Stimulated activated CD8-positive, alpha-beta memory T cell treated with anti-CD3 and anti-CD28 coated beads, Interleukin-15, amount 100 ng/mL, for 1 hour (primary cell): ENCODE measurements at places on chromosomes 5 and 9.

DNA sequence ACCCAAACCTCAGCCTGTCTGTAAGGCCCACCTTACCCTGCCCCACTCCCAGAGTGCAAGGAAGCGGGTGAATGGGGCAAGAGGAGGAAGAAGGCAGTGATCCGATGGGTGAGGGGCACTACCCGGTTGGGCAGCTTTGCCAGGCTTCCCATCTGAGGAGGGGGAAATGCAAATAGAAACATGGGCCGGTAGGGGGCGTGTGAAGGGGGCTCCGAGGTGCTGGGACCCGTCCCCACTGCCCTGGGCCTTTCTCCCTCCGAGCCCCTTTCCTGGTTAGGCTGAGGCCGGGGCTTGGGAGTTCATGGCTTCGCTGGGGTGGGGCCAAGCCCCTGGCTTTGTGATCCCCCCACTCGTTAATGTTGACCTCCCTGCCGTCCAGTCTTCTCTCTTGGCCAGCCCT is 23.6 kb upstream of the MYORG start:
- no peak for DNase-seq

DNA sequence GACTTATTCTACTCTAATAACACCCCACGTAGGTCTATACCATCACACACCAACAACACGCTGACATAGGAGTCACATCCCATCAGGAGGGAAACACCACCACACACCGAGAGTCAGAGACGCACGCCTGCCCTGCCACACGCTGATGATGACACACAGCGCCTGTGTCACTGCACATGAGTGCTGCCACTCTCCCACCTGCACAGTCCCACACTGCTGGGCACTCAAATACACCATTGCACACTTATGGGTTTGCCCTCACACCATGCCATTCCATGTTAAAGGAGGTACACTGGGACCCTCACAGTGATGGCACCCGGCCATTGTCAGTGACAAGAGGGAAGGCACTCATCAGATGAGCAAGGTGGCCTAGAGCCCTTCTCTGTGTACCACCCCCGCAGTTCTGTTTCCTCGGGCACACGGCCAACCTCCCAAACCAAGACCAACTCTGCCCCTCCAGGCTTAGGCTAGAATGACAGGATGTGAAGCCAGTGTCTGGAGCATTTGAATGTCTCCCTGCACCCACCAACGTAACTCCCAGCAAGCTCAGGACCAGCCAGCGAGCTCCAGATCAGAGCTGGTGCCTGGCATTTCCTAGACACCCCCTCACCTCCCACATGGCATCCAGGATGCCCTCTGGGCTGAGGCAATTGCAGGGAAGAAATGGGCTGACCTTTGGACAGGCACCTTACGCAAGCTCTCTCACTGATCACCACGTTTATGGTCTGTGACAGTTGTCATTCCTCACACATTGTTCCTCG is 3.6 kb upstream of the CPLX2 start:
- no peak for DNase-seq

DNA sequence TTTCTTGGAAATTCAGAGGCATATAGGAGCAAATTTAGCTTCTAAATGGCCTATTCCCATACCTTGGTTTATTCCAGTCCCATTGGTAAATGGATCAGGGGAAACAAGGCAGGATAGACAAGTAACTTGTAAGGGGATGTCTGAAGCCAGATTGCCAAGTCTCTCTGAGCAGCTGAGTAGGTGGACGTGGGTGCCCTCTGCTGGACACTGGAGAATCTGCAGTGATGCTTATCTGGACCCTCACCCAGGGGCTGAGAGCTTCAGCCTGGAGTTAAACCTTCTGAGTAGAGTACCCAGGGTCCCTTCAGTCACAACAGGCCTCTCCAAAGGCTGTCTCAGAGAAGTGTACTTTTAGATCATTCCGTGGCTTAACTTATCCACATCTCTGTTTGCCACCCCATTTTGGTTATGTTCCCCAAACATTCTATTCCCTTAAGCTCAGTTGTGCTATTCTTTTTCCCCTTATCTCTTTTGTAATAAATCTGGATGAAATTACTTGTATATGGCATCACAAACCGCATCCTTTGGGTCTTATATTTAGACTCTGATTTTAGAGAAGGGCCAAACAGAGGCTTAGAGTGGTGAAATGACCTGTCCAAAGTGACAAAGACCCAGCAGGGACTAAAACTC is 218.3 kb upstream of the GLRA1 start:
- peak; percentile 25 for DNase-seq

DNA sequence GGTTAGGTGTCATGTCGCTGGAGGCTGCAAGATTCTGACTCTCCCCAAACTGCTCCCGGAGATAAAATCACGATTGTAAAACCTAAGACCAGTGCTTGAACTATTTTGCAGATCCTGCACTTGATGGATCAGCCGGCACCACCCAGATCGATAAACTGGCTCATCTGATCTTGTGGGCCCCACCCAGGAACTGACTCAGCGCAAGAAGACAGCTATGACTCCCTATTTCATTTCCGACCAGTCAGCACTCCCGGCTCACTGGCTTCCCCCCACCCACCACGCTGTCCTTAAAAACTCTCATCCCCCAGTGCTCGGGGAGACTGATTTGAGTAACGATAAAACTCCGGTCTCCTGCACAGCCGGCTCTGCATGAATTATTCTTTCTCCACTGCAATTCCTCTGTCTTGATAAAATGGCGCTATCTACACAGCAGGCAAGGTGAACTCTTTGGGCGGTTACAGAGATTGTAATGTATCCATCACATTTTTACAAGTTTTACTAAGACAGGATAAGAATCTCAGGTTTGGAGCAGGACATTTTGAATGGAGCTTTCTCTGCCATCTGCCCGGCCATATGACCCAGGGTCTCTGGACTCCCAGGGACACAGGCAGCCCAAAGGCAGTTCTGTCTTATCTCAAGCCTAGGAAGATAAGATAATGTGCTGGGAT is 10.6 kb upstream of the PPP1R26 start:
- DNase-seq, result no peak

DNA sequence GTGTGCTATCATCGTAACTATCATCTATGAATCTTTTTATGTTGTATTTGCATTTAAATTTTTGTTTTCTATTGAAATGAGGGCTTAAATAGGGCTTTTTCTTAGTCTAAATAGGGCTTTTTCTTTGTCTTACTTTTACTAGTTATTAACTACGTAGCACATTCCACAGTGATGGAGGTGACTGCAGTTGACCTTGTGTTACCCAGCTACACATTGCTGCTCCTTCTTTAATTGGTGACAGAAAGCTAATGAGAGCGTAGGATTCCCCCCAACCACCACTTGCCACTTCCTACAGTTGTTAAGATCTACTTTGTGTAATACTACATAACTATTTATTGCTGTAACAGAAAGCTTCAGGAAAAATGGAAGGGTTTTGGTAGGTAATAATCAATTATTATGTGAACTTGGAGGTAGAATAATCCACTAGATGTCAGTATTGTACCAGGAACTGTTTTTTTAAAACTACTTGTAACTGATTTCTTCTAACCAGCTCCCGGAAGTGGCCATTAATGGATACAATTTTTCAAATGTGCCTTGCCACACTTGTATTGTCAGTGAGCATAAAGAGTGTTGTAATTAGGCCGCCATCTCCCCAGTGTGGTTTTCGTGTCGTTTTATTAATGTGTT is 18.0 kb downstream of the MTRR start:
- DNase-seq, result no peak

DNA sequence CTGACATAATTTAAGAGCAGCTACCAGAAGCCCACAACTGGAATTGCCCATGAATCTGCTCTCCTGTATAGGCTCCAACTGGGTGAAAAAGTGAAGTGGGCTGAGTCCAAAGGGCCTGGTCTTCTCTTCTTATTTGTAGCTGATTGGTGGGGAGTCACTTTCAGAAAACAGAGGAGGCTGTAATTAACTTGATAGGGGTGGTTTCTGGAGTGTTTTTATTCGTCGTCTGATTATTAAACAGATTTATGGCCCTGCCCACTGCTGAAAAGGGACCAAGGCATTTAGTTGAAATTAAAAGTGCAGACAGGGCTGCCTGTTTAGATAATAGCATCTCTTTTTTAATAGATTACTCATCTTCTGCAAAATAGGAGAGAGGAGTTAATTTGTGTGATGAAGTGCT is 81.0 kb upstream of the SAP30L start:
- DNase-seq, result no peak

DNA sequence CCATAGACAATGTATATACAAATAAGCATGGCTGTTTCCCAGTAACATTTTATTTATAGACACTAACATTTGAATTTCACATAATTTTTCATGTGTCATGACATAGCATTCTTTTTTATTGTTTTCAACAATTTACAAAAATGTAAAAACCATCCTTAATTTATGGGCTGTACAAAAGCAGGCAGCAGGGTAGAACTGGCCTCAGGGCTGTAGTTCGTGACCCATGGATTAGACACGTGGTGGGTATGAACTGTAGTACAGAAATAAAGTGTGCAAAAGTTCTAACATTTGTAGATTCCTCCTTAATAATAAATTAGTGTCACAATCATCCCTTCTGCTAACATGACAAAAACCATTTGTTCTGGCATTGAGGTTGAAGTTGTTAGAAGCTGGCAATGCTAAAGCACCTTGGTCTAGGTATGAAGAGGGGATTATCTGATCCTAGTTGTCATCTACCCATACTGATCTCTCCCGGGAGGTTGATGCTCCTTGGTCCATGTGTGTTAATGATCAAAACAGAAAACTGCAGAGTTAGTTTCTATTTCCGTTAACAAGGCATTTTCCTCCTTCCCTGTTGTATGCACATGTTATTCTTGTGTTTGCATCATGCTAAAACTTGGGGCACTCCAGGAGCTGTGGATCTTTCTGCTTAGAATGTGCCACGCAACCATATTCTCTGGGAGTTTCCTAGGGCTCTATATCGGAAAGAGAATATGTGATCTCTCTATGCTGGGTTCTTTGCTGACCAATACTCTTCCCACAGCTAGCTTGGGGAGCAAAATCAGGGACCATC is 917.6 kb downstream of the TLE1 start:
- no peak for DNase-seq

DNA sequence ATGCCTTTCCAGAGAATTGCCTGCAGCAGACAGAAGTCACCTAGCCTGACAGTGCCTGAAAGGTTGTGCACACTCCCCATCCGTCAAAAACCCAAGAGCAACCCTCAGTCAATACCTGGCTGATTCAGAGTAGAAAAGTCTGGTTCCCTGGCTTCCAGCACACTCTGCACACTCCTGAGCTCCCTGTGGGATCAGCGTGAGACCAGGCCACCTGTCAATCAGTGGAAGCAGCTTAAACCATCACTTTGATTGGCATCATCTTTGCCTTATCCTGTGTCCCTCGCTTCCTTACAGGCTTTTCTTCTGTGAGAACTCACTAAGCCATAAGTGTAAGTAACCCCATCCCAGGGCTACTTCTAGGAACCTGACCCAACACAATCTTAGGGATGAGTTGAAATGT is 109.8 kb downstream of the ACTL7B start:
- no peak for DNase-seq

DNA sequence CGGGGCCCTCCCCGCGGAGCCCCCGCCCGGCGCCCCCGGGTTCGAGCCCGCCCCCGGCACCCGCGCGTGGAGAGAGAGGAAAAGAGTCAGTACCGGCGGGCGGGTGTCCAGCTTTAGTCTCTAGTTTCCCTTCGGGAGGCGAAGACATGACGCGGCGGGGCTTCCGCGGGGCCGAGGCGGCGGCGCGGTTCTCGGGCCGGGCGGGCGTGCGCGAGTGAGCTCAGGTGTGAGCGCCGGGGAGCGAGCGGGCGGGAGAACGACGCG is 181 bp downstream of the DAP start:
- DNase-seq, result no peak

- DNase-seq, result no peak
Measured at GRCh38 chr5:157245476-157245875, 20.4 kb upstream of the CYFIP2 start.

DNA sequence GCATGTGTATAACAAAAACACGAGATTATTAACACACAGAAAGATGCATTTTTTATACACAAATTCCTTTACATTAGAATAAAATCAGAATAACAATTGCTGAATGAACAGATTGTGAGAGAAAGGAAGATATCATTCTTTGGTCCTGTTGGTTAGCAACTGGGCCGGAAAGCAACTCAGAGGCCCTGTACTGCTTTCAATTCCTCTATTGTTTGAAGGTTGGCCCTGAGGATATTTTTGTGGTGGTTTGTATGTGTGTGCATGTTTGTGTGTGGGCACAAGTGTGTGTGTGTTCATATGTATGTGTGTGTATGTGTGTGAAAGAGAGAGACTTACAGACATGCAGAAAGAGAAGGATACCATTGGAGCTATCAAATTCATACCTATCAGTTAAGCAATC is 356.8 kb upstream of the DMAC1 start:
- DNase-seq, result no peak

DNA sequence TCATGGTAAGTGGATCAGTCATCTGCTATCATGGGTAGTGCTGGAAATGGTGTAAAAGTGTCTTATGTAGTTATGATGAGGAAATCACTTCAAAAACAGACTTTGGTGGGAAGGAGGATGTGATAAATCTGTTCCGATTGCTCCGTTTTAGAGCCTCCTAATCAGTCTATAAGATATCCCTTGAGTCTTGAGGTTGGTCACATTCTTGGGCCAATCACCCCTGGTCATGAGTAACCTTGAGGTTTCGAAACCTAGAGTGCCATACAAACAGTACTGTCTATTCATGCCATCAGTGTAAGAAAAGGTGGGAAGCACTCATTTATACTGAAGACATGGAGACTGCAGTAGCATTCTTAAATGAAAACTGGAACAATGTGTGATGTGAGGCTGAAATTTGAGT is 45.8 kb downstream of the LRRTM2 start:
- no peak for DNase-seq

DNA sequence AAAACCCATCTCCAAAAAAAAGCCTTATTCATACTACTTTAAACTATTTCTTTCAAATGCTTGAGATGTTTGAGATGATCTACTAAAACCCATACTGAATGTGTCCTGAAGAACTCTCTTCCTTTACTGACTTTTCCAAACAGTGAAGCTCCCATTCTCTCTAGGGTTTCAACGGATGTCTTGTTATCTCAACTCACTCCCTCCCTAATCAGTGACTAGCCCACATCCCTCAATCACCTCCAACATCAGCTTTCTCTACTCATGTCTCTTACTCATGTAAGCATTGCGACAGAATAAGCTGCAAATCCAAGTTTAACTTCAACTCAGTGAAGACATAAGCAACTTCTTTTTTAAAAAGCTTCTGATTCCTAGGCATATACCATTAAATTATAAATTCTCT is 42.1 kb downstream of the WDR41 start:
- no peak for DNase-seq

GRCh38 chr5:99605904-99606303 is 677.1 kb upstream of the CHD1 start:
- no peak for DNase-seq

DNA sequence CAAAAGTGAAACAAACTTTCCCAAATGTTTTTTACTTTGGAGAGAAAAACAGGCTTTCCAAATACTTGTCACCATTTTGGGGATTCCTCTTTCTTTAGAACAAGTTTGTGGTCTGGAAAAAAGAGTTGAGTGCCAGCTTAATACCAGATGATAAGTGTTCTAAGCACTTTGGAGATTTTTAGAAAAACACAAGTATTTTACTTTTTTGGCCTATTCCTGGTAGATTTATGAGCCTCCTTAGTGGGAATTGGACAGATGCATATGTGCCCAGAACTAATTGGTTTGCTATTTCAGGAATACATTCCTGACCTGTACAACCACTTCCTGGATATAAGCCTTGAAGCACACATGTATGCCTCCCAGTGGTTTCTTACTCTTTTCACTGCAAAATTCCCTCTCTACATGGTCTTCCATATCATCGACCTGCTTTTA is 40.5 kb downstream of the GPR21 start:
- DNase-seq, result no peak

- DNase-seq, result no peak
Measured at GRCh38 chr5:157400741-157401495, 59.1 kb upstream of the NIPAL4 start.

- DNase-seq, result no peak
Measured at GRCh38 chr9:16152276-16153101, 599.6 kb downstream of the CCDC171 start.

- DNase-seq, result no peak
Measured at GRCh38 chr9:19690128-19690527, 98.7 kb downstream of the SLC24A2 start.
